Coronary artery (tissue), 2 donors: ENCODE measurements at places on chromosomes 2 and 18.

GRCh38 chr18:10230072-10230471 lies 224.4 kb upstream of the APCDD1 start:
- DNase-seq, result no peak

DNA sequence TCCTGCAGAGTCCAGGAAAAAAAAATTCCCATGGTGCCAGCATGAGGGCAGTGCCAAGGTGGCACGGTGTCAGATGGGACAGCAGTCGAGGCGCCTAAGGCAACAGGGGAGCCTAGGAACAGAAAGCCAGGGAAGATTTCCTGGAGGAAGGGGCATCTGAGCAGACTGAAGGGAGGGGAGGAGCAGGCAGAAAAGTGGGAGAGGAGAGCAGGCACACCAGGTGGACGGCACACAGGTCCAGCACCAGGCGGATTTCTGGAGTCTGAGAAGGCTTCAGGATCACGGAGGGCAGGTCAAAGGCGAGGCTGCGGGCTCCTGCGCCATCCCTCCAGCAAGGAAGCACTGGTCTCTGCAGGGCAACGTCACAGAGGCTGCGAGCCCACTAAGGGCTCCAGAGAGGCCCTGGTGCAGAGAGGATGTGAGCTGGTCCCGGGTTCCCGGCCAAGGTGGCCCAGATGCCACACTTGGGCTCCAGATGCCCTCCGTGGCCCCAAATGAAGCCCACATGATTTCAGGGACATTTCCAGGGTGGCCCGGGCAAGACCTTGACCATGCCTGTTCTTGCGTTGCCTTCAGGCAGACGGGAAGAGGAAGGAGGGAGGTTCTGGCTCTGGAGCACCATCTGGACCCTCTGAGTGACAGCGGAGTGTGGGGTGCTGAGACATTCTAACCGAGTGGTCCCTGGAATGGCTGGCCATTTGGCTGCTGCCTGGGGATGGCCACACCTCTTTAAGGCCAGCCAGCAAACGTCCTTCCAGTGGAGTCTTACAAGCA lies 4.1 kb downstream of the HS6ST1 start:
- DNase-seq, result no peak

DNA sequence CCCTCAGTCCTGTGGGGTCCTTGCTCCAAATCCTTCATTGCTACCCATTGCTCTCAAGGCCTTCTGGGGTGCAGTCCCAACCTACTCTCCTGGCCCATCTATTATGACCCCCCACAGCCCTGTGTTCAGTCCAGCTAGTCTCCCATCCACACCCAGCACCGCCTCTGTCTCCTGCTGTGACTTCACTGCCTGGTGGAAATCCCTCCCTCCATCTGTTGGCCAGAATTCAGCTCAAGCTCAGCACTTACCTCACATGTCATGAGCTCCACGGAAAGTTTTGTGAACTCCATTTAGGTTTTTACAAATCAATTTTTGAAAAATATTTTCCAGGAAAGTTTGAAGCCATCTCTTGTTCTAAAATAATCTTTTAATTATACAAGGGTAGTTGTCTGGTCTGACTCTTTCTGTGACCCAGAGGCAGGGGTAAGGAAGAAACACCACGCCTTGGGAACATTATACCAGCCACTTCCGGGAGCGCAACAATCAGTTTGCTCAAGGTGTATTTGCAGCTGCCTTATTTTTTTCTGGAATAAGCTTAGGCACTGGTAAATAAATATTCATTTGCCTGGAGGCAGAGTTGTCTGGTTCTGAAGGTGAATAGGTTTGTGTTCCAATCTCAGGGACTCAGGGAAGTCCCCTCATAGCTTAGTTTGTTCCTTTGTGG lies 110.8 kb downstream of the VIT start:
- DNase-seq, result no peak

GRCh38 chr2:14616342-14616741 lies 16.2 kb upstream of the LRATD1 start:
- DNase-seq, result no peak

GRCh38 chr2:9552219-9553178 lies 3.1 kb downstream of the ADAM17 start:
- DNase-seq, result no peak

- DNase-seq, result no peak
These were observed 152.4 kb upstream of the SERPINE2 start for GRCh38 chr2:224191465-224191864.

- no peak for DNase-seq
These were observed 285.3 kb upstream of the CCDC68 start for GRCh38 chr18:55244546-55244945.

GRCh38 chr2:234050455-234051135 lies at the start of gene SPP2:
Gene SPP2, plus strand, starts transcription at chr2:234050702. Its CDS starts 85 bp downstream, at chr2:234050787.
- no peak for DNase-seq

GRCh38 chr2:28662468-28663181 lies 89.0 kb upstream of the PPP1CB start:
- DNase-seq, result peak; percentile 91

DNA sequence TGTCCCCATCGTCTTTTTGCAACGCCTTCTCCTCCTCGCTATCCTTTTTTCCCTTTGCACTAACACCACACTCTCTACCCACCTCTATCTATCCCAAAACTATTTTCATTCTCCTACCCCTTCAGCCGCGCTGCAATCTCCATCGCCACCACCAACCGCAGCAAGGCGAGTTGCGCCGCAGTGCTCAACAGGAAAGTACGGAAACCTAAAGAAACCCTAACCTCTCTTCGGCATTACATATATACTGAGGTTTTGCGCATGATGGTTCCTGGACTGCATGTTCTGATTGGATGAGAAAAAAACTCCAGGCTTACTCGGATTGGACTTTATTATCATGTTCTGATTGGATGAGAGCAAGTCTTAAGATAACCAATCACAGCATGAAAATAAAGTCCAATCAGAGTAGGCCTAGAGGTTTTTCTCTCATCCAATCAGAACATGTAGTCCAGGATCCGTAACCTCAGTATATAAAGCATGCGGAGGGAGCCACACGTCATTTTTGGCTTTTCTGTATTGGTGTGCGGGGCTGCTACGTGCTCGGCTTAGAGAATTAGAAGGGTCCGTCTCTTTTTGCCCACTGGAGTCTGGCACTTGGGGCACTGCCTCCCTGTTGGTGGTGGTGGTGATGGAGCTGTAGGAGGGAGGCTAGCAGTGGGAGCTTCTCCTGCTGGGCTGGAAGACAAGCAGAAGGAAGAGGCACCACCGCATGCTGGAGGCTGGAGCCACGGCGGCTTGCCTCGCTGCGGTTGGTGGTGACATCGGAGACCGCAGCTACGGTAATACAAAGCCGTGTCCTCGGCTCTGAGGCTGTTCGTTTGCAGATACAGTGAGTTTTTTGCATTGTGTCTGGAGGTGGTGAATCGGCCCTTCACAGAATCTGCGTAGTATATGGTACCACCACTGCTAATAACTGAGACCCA lies 76.1 kb downstream of the TEKT4 start:
- no peak for DNase-seq

GRCh38 chr2:176132205-176133171 lies 3.0 kb downstream of the HOXD8 start:
- DNase-seq, result no peak

DNA sequence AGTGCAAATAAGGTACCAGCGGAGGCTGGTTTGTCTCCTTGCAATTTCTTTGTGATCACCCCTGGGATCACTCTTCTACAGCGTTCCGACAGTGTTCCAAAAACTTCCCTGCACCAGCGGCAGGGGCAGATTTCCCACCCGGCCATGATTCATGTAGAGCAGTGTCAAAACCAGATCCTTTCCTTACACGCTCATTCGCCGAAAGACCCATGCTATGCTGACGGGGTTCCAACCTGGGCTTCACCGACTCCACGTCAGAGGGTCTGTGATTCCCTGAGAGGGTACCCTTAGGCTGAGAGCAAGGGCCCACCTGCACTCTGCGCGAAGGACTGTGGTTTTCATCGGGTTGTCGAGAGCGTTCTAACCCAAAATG lies 423 bp upstream of the TTC27 start:
- peak; percentile 78 for DNase-seq

GRCh38 chr2:135179689-135180088 lies 127.6 kb downstream of the RAB3GAP1 start:
- no peak for DNase-seq

DNA sequence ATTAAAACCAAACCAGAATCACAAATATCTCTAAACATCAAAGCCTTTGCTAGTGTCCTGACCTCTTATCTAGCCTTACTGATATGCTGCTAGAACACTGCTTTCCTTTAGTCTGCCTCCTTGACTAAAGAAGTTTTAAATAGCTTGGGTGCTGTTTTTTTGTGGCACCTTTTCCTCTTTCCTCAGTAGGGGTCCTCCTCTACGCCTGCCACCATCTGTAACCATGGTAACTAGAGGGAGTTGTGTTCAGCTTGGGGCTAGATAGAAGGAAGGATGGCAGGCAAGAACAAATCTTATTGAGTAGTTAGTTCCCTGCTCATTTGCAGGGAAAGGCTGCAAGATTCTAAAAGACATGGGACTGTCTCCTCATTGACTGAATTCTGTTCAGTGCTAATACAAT lies 86.0 kb downstream of the TAF4B start:
- DNase-seq, result no peak

DNA sequence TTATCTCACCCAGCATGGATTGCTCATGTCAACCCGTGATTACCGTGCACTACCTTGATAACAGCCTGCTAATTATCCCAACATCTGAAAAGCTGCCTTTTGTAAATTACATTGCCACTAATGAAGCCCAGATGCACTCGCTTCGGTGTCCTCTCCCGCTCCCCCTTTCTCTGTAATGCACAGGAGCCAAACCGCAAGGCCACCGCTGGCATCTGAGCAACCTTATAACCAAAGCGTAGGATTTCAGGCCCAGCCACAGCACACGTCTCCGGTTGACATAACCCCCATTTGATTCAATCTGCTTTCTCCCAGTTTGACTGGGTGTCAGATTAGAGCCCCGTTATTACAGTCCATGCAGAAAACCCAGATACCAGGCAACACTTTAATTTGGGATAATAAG lies 341.2 kb downstream of the ALK start:
- no peak for DNase-seq

DNA sequence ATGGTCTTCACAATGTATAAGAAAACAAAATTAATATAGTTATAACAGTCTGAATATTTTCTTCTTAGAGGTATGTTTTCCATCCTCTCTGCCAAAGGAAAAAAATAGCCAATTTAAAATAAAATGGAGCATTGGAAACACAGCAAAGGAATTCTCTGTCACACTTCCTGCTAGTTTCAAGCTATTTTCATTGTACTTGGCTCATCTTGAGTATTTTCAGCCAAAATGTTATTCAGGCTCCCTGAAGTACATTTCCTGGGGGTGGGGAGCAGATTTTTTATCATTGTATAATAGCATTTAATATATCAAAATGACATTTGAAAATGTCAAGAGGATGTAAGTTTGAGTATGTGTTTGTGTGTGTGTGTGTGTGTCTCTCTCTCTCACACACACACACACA lies 463.6 kb upstream of the REG3G start:
- DNase-seq, result no peak

DNA sequence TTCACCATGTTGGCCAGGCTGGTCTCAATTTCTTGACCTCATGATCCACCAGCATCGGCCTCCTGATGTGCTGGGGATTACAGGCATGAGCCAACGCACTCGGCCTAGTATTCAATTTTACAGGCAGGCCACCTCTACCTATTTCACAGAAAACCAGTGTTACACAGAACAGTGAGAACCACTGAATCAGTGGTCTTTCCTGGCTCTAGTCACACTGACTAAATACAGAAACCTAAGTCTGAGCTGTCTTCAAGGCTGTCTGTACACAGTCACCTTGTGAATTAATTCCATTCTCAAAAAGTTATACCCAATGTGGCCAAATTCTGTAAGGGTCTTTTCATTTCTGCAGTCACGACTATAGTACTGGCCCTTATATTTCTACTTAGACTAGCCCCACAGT lies 3.5 kb downstream of the RNF149 start:
- no peak for DNase-seq

DNA sequence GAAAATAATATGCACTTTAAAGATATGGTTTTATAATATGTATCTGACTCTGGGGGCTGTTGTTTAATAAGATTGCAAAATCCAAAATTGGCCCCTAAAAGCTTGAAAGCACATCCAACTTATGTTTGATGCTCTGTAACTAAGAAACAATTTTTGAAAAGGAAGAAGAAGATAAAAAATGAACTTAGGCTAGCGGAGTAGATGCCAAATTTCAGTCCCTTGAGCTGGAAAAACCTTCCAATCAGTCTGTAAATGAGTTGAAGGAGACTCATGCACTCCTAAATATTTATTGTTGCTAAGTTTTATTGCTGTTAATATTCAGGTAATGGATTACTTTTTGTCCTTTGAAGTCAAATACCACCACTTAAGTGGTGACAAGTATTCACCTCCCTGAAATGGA lies 465.0 kb downstream of the ZEB2 start:
- no peak for DNase-seq

DNA sequence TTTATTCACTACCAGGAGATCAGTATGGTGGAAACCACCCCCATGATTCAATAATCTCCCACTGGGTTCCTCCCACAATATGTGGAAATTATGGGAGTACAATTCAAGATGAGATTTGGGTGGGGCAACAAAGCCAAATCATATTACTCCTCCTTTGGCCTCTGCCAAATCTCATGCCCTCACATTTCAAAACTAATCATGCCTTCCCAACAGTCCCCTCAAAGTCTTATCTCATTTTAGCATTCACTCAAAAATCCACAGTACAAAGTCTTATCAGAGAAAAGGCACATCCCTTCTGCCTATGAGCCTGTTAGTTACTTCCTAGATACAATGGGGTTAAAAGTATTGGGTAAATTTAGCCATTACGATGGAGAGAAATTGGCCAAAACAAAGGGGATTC lies 989.5 kb upstream of the CNTNAP5 start:
- no peak for DNase-seq

DNA sequence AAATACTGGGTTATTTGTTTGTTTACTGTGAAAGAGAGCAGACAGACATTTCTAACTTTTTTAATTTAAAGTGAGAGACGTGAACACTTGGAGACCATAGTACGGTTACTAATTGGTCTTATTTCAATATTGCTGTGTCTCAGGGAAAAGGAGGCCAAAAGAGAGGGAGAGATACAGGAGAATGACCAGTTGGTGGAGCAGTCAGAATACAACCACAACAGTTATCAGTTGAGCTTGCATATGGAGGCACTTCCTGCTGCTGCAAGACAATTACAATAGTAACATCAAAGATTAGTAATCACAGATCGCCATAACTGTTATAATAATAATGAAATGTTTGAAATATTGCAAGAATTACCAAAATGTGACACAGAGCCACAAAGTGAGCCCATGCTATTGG lies 58.2 kb downstream of the TWSG1 start:
- no peak for DNase-seq

DNA sequence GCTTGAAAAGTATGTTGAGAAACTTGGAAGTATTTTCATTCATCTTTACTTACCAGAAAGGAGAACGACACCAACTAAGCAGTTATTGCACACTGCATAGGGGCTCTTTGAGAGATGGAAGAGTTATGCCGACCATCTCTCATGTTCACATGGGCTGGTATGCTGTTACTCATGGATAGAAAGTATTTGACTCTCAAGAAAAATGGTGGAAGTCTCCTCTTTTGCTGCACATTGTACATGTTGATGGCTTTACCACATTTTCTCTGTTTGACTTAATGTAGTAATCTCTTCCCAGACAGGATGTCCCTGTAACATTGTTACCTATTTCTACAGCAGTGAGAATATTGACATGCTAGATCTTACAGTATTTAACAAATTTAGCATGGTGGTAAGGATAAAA lies 23.2 kb downstream of the CAB39 start:
- DNase-seq, result no peak
